Skeletal muscle cell (primary cell): ENCODE measurements at places on chromosomes 11 and 22.

DNA sequence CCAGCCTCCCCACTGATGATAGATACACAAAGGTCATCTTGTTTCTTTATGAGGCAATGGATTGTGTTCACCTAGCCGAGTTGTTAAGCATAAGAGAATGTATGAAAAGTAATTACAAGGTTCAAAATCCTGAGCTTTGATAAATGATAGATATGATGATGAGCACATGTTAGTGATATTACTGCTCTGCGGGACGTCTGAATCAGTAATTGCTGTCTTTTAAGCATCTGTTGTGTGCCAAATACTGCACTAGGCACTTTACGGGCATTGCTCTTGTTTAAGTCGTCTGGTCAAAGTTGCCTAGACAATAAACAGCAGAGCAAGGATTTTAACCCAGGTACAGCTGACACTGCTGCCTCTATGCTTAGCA is 559 bp upstream of the RNF141 start:
- no peak for DNase-seq

DNA sequence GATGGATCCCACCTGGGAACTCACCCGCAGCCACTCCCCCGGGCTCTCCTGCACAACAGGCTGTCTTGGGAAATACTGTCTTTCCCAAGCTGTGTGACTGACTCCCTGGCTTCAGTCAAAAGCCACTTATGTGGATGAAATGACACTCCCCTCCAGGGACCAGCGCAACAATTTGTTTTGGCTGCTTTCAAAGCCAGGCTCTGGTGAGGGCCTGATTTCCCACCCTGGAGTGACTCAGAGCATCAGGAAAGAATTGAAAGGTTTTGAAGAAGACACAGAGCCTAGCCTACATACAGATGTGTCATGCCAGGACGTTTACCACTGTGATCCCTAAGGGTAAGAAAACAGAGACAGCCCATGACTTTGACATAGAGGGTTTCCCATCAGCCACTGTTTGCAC is 550.5 kb downstream of the MIAT start:
- DNase-seq, result no peak

DNA sequence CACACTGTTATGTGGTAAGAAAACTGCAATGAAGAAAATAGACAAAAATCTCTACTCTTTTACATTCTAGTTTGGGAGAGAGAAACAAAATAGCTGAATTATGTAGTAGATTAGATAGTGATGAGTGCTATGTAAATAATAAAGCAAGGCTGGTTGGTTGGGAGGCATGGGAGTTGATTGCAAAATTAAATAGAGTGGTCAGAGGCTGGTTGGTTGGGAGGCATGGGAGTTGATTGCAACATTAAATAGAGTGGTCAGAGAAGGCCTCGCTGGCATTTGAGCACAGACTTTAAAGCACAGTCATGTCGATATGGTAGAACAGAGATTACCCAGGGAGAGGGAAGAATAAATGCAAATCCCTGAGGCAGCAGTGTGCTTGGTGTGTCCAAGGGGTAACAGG is 22.4 kb downstream of the SIK2 start:
- no peak for DNase-seq

DNA sequence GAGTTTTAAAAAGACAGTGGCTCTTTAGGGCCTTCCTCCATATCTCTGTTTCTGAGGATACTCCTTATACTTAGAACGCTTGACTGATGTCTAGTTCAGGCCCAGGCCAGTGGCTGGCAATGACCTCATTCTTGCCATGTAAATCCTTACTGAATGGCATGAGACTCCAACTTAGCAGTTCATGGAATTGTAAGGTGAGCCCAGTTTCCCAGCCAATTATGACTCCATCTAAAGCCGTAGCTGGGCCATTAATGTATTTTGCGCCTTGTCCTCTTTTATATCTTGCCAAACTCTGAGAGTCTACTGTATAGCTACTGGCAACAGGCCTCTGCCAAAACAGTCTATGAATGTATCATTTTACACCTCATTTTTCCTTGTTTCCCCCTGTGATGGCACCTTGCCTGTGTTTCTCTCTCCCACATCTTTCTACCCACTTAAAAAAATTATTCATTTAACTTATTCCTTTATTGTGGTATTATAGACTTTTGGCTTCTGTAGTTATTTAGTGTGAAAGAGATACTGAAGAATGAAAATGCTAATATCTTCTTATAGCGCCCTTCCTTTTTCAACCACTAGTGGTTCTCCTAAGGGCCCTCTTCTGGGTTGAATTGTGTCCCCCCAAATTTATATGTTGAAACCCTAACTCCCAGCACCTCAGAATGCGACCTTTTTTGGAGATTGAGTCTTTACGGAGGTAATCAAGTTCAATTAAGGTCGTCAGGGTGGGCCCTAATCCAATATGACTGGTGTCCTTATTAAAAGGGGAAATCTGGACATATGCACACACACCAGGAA is 67.4 kb downstream of the ZNRF3 start:
- no peak for DNase-seq

- no peak for DNase-seq
Observed at GRCh38 chr11:57230791-57231538, 6.1 kb downstream of the APLNR start.

DNA sequence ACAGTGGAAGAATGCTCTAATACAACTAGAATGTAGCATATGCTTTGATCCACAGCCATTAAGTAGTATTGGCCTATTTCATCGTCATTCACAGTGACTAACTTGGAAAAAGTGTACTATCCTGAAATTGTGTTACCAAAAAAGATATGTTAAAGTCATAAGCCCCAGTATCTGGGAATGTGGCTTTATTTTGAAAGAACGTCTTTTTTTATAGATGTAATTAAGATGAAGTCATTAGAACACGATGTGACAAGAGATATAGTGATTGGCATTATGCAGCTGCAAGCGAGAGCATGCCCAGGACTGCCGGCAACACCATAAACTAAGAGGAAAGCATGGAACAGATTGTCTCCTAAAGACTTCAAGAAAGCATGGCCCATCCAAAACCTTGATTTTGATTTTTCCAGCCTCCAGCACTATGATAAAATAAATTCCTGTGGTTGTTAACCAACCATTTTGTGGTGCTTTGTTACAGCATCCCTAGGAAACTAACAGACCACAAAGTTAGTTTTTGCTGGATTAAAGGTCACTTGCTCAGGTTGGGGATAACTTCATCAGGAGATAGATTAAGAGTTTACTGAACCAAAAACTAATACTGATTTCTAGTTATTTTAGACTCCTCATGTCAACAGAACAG is 870.6 kb upstream of the LRRC4C start:
- DNase-seq, result no peak

- no peak for DNase-seq
Observed at GRCh38 chr11:59172345-59173079, 580 bp downstream of the DTX4 start.

- no peak for DNase-seq
Observed at GRCh38 chr22:19546680-19547079, 22.5 kb upstream of the CLDN5 start.

- no peak for DNase-seq
Observed at GRCh38 chr11:78656984-78657383, 82.3 kb upstream of the NARS2 start.

GRCh38 chr22:19629720-19630419 is 84.4 kb upstream of the SEPTIN5 start:
- peak; percentile 15 for DNase-seq

- peak; percentile 41 for DNase-seq
Observed at GRCh38 chr11:119306373-119306890, 10.5 kb downstream of the MCAM start.

GRCh38 chr11:110152199-110152598 is 59.0 kb downstream of the ZC3H12C start:
- DNase-seq, result no peak

GRCh38 chr22:47474464-47474863 is 712.0 kb downstream of the TBC1D22A start:
- no peak for DNase-seq
